Stimulated activated CD4-positive, alpha-beta T cell treated with anti-CD3 and anti-CD28 coated beads, Interleukin-1b, Interleukin-23, amount 100 ng/mL, for 48 hours (primary cell): ENCODE measurements at places on chromosomes 3 and 15.

- no peak for DNase-seq
Observed at GRCh38 chr3:150626148-150626930, 23.2 kb downstream of the SELENOT start.

DNA sequence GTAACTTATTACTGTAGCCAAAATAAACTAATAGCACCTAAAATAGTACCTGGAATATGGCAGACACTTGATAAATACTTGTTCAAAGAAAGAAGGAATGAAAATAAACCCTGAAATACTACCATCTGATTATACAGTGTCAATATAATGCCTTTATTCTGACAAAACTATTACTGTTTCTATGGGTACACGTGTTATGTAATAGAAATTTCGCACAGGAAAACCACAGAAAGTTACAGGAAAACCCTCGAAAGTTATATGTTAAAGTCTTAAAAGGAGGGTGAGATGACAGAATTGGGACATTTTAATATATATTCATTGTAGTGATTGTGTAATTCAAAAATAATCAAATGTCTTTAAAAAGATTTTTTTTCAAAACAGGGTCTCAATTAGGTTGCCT lies 28.8 kb downstream of the ETFA start:
- DNase-seq: no peak

GRCh38 chr3:128077202-128077624 lies 25.0 kb downstream of the SEC61A1 start:
- no peak for DNase-seq

DNA sequence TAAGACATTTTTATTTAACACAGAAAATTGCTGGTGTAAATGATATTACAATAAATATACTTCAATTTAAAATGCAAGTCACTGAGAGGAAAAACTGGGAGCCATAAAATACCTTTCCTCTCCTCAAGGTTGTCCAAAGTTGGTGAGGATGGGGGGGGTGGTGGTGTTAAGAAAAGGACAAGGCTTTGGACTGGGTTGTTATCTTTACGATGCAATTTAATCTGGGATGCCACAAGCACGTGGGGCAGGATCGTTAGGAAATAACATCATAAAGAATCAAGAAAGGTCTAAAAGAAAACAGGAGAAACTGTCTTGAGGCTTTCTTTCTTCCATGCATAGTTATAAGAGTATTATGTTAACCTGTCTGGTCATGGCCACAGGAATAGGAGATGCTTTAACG lies 66.9 kb downstream of the NMNAT3 start:
- DNase-seq: no peak

DNA sequence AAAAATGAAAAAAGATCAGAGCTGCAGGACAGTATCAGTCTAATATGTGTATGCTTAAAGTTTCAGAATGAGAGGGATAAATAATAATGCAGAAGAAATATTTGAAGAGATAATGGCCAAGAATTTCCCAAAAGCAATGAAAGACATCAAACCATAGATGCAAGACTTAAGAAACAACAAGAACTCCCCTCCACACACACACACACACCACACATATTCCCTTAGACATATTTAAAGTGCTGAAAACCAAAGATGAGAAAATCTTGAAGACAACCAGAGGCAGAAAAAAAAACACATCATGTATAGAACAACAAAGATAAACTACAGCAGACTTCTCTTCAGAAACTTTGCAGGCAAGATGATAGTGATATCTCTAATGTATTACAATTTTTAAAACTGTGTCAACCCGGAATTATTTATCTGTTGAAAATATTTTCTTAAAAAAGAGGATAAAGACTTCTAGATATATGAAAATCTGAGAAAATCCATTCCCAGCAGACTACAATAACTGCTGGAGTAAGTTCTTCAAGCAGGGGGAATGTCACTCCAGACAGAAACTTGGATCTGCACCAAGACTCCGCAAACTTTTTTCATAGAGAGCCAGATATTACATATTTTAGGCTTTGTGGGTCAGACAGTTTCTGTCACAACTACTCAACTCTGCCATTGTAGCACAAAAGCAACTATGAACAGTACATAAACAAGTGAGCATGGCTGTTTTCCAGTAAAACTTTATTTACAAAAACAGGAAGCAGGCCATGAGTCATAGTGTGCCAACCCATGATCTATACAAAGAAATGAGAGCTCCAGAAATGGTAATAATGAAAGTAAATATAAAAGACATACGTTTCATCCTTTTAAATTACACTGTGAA lies 223.4 kb upstream of the CGNL1 start:
- peak; percentile 6 for DNase-seq

DNA sequence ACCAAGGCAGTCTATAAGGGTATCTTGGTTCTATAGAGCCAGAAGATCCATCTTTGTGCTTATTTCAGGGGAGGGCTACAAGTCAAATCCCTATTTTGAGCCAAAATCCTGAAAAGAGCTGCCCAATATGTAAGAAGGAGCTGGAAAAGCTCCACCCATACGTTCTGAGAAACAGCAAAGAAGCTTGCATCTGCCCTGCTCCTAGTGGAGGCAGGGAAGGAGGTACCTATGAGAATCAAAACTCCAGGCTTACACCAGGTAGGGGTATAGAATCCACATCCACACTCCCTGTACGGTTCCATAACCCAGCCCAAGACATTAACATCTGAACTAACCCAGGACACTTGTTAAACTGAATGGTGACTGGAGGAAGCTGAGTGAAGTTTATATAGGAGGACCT lies 30.0 kb downstream of the PHC3 start:
- no peak for DNase-seq

DNA sequence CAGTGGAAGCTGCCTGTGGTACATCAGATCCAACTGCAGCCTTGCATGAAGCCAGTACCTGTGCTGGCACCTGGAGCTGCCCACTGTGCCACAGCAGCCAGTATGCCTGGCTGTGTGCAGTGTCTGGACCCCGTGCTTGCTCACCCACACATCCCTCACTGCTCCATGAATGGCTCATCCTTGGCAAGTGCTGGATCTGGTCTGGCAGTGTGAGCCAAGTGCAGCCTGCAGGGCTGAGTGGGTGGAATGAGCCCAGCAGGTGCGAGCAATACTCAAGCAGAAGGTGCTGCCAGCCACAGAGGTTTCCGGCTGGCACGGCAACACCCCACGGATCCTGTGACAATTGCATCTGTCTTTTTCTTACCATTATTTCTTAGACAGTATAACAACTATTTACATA lies 488.2 kb upstream of the ROBO2 start:
- no peak for DNase-seq

DNA sequence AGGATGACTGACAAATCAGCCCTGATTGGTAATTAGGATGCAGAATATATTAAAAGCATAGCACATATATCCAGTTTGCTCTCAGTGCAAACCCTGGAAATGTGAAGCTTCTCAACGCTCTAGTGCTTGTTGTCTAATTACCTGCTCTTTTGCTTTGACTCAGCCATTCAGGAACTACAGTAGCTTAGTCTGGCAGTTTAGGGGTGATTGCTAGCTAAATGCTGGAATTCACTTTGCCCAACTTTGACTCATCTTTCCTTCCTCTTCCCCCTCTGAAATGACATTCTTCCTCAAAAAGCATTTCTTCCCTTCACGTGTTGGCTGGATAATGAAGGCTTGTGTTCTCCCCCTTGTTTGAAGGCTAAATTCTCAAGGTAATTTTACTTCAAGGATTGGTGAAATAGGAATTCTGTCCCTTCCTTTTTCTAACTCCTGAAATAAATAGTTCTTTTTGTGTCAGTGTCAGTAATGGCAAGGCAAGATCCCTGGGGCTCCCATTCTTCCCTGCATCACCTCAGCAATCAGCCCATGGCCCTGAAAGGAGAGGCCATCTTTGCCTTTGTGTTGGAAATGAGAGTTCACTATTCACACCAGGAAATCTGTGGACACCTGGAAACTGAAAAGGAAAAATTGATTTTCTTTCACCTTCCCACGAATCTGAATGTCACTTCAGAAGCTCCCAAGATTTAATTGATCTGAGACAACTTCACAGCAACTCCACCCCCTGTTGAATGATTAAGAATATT lies 103.6 kb downstream of the ECT2 start:
- no peak for DNase-seq

DNA sequence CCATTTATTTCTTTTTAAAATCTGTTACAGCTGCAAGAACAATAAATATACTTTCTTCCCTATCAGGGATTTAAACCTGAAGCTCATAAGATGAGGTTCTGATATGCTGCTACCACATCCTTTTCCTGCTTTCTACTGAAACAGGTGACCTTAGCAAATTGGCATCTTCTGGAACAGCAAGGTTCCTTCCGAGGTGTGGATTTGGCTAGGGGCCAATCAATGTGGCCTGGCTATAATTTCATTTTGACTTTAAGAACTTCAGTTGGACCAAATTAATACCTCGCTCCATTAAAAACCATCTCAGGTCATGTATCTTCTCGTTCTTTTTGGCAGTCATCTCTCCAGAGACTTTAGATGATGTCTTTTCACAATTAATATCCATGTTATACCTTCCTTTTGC lies 53.4 kb upstream of the C3orf80 start:
- DNase-seq: no peak

DNA sequence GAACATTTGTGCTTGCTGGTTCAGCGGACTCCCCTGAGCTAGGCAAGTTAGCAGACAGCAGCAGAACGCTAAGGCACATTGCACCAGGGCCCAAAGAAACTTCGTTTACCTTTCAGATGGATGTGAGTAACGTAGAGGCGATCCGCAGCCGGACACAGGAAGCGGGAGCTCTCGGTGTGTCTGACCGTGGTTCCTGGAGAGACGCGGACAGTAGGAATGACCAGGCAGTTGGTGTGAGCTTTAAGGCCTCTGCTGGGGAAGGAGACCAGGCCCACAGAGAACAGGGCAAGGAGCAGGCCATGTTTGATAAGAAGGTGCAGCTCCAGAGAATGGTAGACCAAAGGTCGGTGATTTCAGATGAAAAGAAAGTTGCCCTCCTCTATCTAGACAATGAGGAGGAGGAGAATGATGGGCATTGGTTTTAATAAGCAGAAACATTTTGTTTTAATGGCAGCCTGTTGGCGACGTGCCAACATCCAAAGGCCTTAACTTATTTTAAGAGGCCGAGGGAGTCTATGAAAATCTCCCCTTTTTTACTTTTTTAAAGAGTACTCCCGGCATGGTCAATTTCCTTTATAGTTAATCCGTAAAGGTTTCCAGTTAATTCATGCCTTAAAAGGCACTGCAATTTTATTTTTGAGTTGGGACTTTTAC lies 27.9 kb downstream of the SYNM start:
- DNase-seq: no peak

DNA sequence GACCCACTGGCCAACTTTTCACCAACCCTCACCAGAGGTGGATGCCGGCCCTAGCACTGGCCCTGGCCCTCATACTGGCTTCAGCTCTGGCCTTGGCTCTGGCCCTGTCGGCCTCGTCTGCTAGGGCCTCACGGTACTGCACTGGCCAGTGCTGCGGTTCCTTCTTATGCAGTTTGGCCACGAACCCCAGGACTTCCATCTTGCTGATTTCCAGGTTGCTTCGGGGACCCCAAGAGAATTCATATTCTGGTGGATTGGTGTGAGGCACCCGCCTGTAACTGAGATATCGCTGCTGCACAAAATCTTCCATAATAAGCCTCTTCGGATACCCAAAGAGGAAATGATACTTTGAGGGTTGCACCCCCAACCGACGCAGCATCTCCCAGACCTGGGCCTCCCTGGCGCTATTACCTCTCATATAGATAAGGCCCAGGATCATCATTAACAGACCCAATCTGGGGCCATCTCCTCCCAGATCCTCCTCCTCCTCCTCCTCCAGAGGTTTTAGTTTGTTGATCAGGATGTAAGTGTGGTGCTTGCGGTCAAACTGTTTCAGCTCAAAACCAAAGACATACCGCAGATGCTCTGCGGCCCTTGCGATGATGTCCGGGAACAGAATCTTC lies 883 bp downstream of the MAGEF1 start:
- peak; percentile 20 for DNase-seq

- DNase-seq: no peak
Observed at GRCh38 chr15:54941417-54941816, 255.3 kb downstream of the RSL24D1 start.

DNA sequence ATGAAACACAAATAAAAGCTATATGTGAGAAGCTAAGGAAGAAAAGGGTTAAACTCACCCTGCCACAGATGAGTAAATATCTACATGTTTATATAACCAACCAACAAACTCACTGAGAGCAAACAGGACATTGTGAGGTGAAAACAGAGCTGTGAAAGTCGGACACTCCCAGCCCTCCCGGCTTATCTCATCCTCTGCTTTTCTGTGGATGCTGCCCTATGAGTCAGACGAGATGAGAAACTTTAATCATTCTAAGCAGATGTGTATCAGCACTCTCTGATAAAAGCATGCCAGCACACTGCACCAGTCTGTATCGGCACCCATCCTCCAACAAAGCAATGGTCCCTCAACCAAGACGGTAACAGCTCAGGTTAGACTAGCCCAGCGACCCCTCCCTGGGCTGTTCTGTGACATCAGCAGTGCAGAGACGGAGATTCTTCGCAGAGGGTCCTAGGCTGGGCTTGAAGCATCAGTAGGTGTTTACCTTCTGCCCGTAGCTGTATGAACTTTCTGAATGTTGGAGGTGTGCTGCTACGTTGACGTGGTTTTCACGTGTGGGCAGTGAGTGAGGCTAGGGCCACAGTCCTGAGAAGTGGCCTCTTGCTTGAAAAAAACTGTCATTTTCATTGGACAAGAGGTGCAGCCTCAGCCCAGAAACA lies 119.8 kb upstream of the ALDH1A3 start:
- DNase-seq: no peak

DNA sequence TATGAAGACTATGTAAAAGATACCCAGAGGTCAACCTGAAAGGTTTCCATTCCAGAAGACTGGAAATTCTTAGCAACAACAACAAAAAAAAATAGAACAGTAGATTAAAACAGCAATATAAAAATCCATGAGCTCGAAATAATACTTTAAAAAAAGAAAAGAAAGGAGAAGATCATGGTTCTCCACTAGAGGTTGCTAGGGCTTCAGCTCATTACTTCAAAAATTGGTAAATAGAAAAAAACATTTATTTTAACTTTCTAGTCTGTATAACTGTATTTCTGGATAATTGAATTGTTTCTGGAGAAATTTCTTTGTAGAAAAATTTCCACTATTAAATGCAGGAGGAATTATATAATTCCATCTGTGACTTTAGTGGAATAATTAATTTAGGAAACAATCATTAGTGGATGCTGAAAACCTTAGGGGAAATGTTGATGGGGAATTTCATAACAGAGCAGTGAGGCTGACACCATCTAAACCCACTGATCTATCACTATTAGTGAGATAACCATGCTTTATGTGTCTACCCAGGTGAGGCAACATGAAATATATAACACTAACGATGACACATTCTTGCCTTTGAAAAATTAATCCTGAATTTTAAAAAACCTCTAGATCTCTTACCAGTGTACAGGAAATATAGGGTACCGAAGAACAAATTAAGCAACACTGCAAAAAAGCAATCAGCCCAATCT lies 62.5 kb upstream of the SNRK start:
- no peak for DNase-seq

DNA sequence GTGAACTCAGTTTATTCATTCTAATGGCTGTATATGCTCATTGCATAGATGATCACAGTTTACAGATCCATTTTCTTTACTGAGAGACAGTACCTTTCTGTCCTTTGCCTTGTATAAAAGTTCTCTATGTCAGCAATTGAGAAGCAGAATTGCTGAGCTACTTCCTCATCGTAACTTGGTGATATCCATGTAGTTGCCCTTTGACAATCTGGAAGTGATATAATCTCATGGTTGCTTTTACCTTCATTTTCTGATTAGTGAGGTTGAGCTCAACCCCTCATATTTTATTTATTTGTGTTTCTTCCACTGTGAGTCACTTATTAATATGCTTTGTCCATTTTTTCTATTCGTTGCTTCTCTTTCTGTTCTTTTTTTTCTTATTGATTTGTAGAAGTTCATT lies 696.5 kb downstream of the AGBL1 start:
- no peak for DNase-seq
